ENCODE measurements at places on chromosomes 3 and 15.

DNA sequence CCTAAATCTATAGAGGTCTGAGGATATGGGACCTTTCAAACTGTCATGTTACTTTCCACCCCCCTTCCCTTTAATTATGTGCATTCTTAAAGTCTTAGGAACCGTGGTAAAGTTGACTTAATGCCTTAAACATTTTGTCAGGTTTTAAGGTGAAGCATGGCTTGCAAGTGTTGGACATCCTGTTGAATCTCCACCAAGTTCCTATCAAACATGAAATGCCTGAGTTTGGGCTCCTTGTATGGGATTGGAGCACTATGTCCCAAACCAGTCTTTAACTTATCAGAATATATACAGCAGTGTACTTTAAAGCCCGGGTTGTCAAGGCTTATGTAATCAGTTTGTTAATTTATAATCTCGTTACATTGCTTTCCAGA is 1.1 kb downstream of the SNRK start:
- no peak for DNase-seq

- no peak for DNase-seq
These were observed 164.9 kb upstream of the IL12A start for GRCh38 chr3:159823780-159824179.

- no peak for DNase-seq
These were observed 29.5 kb downstream of the NANOGP8 start for GRCh38 chr15:35055416-35056105.

DNA sequence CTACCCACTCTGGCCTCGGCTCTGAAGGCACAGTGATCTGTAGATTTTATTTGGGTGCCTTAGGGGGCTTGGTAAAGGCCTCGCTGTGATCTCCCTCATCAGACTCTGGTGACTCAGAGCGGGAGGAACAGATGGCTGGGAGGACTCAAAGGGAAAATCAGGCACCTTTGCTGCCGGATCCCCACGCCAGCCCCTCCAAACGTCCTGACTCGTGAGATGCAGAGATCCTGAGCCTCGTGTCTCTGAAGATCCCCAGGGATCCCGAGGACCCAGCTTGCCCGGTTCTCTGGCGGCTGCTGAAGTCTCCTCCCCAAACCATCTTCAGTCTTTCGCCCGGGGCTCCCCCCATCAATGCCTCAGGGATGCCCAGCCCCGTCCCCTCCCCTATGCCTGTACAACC is 32.8 kb downstream of the MUC20 start:
- DNase-seq = no peak

GRCh38 chr3:142597906-142598305 is 1.7 kb downstream of the PLS1 start:
- DNase-seq = no peak

DNA sequence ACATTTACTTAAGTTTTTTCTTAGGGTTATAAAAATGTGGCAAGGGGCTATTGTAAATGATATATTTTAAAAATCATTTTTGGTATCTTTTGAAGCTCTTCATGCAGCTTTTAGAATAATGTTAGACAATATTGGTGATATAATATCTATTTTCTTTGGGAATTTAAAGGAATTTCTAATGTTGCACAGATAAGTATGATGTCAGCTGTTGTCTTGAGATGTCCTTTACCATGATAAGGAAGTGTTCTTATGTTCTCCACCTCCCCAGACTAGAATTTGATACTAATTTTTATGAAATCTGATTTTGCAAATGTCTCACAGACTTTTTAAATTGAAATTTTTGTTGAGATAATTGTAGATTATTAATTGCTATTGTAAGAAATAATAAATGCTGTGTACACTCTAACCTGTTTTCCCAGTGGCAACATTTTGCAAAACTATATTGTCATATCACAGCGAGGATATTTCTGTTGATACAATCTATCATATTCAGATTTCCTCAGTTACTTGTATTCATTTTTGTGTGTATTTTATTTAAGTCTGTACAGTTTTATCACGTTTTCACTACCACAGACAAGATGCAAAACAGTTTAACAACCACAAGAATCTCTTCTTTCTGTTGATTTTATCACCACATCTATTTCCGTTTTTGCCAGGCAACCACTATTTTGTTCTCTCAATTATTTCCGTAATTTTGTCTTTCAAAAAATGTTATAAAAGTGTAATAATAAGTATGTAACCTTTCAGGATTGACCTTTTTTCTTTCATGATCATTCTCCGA is 55.4 kb downstream of the SPRED1 start:
- DNase-seq = no peak

DNA sequence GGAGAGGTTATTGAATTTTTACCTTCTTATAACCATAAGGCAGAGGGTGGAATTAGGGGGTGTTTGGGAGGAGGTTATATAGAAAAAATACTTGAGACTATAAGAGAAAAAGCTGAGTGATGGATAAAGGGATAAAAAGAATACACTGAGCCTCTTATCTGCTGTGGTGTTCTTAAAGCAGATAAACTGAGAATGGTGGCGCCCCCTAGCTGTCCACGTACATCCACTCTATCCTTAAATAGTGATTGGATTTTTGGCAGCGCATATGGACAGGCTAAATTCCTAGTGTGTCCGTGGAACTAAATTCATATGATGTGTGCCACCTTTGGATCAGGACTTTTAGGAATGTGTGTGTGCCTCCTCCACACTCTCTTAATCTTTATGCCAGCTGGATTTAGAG is 121.1 kb downstream of the OXSM start:
- peak; percentile 23 for DNase-seq

GRCh38 chr3:149969110-149969939 is 1.4 kb downstream of the PFN2 start:
- DNase-seq = peak; percentile 90

DNA sequence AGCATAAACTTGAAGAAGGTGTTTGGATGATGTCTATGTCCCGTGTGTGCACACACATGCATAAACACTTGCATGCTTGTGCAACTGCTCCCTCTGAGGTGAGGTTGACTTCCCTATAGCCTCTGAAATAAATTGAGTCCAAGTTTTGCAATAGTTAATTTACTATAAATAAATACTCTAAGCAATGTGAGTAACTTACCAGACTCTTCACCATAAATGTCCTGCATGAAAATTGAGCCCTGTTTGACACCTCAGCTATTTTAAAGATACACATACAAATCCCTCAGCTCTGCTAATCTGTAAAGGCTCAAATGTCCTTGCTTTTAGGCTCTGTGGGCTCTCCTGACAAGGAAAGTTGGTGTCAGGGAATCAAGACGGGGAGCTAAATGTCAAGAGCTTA is 37.1 kb downstream of the GJD2 start:
- DNase-seq = peak; percentile 42

GRCh38 chr15:86082619-86083380 is 3.1 kb downstream of the AGBL1 start:
- DNase-seq = no peak

- DNase-seq = no peak
These were observed 340.2 kb downstream of the LRRC3B start for GRCh38 chr3:26962492-26963360.

DNA sequence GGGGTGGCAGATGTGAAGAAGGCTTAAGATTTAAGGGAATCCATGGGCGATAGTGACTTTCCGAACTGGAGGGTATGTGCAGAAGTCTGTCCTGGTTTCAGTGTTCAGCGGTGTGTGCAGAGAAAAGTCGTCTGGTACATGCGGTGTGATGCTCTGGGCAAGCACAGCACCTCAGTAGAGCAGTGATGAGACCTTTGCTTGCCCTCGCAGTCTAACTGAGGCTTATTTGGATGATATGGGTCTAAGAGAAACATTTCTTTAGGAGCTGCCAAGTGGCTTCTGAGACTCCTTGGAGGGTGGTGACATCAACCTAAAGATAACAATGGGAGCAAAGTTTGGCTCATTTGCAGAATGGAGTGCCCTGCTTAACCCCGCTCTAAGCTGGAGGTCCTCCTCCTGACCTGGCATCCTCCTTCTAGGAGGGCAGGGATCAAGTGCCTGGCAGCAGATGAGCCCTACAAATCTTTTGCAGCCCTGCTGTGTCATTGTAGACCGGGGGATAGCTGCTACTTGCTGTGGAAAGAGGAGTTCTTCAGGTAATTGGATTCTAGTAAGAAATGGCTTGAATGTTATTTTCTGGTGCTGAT is 228.1 kb upstream of the AZI2 start:
- DNase-seq = no peak

- no peak for DNase-seq
These were observed 120.5 kb downstream of the XXYLT1 start for GRCh38 chr3:195150181-195151118.

DNA sequence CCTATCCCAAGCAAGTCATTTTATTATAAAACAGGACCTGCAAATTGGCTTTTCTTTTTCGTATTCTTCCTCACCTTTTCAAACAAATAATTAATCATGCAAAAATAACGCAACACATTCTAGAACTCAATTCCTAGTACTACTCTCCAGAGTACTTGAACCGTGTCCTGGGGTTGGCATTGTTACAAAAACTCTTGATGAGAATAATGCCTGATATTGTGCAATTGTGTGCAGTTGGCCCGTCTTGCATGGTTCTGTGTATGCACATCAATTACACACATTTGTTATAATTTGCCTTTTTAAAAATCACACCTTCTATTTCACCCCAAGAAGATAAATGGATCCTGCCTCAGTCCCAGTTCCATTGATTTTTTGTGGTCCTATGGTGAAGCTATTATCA is 205.4 kb downstream of the EPHB1 start:
- no peak for DNase-seq

DNA sequence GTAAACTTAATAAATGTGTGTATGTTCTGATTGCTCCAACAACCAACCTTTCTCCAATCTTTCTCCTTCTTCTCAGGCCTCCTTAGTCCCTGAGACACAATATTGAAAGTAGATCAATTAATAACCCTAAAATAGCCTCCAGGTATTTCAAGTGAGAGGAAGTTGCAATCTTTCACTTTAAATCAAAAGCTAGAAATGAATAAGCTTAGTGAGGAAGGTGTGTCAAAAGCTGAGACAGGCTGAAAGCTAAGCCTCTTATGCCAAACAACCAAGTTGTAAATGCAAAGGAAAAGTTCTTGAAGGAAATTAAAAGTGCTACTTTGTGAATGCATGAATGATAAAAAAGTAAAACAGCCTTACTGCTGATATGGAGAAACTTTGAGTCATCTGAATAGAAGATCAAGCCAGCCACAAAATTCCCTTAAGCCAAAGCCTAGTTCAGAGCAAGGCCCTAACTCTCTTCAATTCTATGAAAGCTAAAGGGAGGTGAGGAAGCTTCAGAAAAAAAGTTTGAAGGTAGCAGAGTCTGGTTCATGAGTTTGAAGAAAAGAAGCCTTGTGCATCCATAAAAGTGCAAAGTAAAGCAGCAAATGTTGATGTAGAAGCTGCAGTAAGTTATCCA is 38.6 kb downstream of the CCDC80 start:
- no peak for DNase-seq

Data from EH (cell line).